ENCODE measurements at places on chromosomes 2 and 18.

- peak; percentile 84 for DNase-seq
These were observed 7.9 kb upstream of the NDUFV2 start for GRCh38 chr18:9094307-9095226.

DNA sequence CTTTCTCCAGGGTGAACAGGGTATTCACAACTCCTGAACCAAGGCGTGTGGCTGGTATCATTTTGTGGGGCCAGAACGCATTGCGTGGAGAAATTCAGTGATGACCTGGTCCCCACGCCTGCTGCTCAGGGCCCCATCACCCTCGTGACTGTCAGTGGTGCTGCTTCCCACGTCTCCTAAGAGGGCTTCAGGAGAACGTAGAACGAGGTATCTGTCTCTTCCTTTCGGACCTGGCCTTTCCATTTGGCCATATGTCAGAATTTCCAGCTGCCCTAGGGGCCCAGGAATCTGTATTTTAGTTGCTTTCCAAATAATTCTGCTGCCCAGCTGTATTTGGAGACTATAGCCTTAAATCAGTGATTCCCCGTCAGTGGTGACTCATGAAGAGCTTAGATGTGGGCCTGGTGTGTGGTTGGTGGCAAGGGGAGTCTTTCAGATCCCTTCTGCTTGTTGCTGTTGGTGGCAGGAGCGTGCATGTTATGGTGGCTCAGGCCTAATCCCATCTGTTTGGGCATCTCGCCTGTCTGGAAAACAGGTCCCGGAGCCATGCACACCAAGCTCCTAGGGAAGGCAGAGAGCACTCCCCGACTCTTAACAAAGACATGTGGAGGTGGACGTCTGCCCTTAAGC lies 56.4 kb downstream of the NPAS2 start:
- peak; percentile 38 for DNase-seq

DNA sequence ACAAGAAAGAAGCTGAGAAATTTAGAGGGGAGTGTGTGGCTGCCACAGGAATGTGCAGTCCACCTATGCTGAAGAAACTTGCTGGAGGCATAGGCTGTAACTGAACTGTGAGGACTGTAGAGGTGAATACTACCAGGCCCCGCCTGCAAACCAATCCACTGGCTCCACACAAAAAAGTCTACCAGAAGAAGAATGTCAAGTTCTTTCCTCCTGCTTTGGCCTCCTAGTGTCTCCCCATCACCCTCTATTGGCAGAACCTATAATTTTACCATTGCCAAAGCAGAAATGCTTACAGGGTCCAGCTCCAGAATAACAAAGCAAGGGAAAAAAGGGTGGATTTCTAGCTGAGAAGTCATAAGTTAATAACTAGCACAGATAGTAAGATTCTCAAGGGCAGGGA lies 5.9 kb upstream of the ATP5MC3 start:
- DNase-seq = peak; percentile 8

DNA sequence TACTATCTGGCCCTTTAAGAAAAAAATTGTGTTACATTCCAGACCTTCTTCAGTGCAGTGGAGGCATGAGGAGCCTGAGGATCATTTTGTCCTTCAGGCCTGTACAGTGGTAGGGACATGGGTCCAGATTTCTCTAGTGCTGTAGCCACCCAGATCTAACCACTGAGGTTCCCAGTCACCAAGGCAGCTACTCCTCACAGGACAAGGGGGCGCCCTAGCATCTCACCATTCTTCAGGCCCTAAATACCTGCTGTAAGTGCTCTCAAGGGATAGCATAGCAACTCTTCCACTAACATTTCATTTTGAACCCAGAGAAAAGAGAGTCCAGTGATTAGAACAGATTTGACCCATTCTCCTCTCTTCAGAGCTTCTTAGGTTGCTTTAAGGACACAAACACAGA lies 1533.0 kb downstream of the LRP1B start:
- DNase-seq = no peak

DNA sequence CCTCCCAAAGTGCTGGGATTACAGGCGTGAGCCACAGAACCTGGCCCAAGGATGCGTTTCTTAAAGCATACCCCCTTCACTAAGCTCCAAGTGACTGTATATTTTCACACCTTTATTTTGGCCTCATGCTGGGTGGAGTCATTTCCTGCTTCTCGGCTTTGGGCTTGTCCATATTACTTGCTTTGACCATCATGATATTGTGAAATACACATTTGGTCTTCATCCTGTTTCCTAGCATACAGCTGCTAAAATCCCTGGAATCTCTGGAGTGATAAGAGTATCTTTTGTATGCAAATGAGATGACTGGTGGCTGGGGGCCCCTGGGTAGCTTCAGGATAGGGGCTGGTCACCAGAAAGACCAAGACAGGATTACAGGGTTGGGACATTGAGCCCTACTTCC lies 17.6 kb upstream of the COLEC12 start:
- no peak for DNase-seq

DNA sequence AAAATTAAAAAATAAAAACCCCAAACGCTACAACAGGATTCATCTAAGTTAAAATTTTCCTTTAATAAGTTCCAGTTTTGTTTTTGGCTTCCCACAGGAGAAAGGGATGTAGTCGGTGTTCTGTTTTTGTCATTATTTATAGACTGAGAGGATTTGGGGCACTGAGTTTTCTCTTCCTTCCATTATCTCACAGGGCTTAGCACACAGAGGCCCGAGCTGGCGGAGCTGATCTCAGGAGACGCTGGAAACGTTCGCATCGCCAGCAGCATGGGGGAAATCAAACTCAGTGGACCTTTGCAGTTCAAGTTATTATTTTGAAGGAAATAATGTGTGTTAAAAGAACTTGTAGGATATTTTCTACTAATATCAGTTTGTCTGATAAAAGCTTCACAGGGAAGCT lies 669.7 kb upstream of the SALL3 start:
- no peak for DNase-seq

DNA sequence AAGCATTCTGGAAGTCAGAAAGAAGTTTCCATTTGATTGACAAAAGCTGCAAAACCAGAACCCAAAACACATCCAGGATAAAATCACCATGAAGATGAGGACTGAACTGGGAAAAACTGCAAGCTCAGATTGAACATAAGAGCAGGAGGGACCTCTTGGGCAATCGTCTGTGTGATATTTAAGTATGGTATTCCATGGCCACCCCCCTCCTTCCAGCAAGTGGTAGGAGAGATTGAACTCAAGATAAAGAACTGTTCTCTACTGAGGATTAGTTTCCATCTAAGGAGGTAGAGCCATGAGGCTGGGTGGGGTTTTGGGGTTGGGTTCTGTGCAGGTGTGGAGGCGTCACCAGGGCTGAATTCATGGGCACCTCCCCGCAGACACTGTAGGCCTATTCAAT lies 251.1 kb downstream of the NCKAP5 start:
- no peak for DNase-seq

DNA sequence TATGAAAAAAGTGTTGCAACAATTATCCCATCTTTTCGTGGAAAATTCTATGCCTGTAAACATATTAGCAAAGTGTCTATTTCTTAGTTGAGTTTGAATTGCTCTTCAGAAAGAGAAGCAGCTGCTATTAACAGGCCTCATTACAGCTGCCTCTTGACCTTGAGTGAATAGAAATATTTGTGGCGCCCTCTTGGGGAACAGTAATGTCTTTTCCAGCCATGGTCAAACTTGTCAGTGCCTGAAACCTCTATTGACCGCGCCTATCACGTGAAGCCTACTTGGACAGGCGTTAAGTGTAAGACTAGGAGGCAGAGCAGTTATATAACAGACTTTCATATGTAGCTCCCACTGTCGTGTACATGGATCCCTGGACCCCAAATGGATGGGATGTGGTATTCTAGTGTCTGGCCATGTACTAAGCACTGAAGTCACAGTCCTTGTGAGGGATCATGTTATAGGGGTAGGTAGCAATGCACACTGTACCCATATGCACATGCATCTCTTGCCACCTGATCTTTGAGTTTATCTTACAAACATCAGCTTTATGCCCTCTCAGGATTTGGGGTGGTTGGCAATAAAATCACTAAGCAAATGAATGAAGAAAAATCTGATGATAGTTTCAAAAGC lies 245.0 kb downstream of the PTGR3 start:
- no peak for DNase-seq

DNA sequence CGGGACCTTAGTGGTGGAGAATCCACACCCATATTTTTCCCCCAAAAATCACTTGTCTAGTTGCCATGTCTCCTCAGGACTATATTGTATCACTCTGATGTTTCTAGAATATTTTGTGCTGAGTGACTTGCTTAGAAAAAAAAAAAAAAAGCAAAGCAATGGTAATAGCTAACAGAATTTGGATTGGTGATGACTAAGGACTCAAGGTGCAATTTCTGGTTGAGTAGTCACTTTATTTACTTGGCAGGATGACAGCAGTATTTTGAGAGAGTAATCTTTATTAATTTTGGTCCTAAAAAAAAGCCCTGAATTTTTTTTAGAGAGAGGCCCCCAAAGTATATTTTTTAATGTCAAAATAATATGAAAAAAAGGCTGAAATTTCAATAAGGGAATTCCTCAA lies 32.8 kb upstream of the MYO3B start:
- DNase-seq = no peak

GRCh38 chr2:3462493-3463104 lies 56.7 kb downstream of the ADI1 start:
- no peak for DNase-seq

DNA sequence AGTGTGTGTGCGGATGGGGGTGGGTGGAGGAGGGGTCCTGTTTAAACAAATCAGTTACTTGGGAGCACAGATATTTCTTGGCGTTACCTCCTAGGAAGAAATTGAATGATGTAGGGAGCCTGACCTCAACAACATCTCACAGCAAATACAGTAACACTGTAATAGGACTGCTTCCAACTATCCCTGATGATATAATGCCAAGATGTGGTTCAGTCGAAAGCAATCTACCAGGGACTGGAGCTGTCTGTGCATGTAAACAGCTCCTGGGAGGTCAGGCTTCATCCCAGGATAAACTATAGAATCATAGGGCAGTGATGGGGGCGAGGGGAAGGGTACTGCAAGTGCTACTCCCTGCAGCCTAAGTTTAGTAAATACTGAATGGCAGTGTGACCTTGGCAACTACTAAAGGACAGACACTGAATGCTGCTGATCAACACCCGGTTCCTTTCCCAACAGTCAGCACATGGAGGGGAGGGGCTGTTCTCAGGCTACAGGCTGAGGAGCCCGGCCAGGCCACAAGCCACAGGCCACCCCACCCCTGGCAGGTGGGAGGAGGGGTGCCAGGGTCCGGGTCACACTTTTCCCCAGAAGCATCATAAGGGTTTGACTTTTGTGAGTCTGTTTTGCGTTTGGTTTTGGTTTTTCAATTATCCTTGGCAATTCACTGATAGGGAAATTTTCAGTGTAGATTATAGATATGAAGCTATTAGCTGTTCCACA lies 85.3 kb upstream of the ZNF397 start:
- peak; percentile 17 for DNase-seq

GRCh38 chr2:12106440-12107080 lies 360.1 kb downstream of the LPIN1 start:
- DNase-seq = peak; percentile 36

GRCh38 chr2:15826273-15826717 lies 114.1 kb upstream of the MYCN start:
- DNase-seq = no peak

DNA sequence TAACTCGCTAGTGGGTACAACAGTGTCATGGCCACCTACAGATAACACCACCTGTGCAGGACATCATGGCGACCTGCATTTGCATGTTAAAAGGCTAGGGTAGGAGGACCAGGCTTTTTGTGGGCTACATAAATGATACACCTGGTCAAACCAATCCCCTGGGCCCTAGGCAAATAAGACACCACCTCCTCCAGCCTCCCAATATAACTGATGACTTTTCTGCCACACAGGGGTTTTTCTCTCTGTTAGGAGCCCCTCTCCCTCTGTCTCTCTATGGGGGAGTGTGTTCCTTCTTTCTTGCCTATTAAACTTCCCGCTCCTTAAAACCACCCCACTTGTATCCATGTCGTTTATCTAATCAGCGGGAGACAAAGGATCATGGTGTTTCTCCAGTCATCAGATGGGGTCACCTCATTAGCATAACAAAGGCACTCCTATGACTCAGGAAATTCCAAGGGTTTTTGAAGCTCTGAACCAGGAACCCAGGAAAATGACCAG lies 10.8 kb upstream of the BUB1 start:
- DNase-seq = no peak

Data from activated T-cell treated with anti-CD3 and anti-CD28 coated beads, Interleukin-2, amount 50 U/mL, for 72 hours (primary cell).